Stimulated activated CD8-positive, alpha-beta memory T cell treated with anti-CD3 and anti-CD28 coated beads, Interleukin-4, amount 100 ng/mL, for 4 hours (primary cell): ENCODE measurements at places on chromosomes 3 and 15.

DNA sequence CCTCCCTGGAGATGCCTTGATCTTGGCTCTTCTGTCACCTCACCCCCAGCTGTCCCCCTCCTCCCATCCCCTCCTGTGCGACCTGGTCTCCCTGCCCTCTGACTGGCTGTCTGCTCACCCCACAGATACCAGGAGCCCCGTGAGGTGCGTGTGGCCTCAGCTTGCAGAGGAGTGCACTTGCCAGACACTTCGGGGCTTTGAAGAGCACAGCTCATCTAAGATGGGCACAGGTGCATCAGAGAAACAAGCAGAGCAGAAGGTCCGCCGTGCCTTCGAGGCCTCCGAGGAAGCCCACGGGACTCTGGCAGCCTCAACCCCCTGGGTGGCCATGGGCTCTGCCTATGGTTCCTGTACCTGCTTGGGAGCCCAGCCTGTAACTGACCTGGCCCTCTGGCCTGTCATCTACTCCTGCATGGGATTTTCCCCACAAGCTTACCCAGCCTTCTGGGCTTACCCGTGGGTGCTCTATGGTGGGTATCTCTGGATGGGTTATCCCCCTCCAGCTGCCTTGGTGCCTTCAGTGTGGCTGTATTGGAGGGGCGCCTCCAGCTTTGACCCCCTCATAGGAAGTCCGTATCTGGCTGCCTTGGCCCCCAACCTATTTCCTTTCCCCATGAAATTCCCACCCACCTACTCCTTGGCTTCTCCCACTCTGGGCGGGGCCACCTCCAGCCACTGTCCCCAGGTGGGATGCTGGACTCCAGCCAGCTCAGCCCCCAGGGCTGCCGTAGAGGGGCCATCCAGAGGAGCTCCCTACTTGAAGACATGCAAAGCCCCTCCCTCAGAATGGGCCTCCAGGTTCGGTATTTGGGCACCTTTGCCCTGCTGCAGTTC is 3.8 kb downstream of the PRR23E start:
- no peak for DNase-seq

DNA sequence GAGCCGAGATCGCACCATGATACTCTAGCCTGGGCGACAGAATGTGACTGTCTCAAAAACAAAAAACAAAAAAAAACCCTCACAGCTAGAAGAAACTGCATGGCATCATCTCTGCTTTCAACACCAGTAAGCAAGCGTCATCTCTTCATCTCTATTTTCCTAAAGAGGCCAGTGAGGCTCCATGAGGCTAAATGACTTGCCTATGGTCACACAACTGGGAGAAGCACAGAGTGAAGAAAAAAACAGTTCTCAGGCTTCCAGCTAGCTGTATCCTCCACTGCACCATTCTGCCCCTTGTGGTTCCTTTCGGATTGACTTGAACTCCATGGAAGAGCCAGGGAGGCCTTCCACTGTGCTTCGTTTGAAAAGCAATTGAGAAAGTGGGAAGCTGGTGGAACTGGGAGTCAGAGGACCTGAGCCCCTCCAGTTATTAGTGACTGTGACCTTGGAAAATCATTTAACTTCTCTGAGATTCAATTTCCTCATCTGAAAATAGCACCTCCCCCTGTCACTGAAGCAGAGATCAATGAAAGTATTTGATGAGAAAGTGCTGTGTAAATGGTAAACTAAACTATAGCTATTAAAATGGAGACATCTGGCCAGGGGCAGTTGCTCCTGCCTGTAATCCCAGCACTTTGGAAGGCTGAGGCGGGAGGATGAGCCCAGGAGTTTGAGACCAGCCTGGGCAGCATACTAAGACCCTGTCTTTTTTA is 32.1 kb upstream of the DENND4A start:
- no peak for DNase-seq

DNA sequence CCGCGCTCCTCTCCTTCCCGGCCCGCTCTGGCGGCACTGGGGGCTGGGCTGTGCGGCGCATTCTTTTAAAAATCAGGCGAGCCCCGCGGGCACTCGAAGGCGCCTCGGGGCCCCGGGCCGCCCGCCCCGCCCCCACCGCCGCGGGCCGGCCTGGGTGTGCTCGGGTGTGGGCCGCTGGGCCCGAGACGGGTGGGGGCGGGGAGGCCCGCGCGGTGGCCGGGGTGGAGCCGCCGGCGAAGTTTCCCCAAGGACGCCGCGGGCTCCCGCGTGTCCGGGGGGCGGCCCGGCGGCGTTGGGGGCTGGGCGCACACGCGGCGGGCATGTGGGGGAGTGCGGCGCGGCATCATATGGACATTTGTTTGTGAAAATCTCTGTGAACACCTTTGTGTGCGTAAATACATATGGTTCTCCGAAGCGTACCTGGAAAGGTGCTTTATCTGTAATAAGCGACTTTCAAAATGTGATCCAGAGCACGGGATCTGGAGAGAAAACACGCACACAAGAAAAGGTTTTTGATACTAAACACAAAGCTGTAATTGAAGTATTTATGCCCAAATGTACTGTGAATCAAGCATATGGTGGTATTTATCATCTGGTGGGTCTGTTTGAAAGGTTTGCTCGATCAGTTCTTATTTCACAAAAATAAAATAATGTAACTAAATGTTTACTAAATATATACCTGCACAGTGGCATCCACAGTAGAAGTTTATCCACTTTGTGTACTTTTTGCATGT is 612 bp upstream of the TBL1XR1 start:
- DNase-seq = peak; percentile 34

GRCh38 chr15:29541309-29541708 is 271.7 kb upstream of the NSMCE3 start:
- DNase-seq = no peak

DNA sequence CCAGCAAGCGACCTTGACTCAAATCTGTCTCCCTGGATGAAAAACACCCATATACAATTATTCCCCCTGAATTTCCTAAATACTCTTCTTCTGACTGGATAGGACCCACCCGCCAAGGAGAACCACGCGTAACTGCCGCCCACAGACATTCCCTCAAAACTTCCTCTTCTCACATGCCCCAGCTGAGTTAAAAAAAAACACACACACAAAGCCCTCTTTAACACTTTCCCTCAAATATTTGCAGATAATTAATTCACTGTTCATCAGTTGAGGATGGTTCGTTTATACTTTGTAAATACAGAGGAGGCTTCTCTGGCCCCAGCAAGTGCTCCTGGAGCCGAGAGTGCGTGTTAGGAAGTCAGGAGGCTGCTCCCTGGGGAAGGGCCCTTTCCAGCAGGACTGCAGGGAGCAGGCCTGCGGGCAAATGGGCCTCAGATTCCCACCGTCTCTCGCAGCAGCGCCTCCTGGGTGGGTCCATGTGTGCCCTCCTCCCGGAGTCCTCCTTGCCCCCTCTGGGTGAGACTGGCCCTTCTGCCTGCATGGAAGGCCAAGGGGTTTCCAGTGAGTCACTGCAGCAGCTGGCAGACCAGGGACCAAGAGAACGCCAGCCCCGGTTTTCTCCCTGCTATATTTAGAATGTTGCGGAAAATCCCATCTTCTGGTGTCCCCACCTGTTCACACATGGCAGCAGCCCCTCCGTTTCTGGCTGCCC is 46.8 kb downstream of the MGLL start:
- no peak for DNase-seq

GRCh38 chr15:73682600-73683090 is 1.5 kb upstream of the CD276 start:
- no peak for DNase-seq

DNA sequence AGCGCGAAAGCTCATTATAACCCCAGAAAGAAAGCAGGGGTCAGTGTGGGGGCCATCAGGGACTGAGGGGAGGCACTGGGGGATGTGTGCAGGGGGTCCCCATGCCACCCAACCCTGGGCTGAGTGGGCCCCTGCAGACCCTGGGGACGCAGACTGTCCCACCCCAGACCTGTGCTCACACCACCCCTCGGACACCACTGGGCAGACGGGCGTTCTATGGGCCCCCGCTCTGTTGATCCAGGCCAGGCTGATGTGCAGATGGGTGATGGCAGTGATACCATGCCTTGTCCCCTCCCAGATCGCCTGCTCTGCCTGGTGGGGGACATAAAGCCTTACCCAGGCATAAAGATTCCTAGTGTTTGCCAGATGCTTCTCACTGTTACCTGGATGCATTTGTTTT is 259.7 kb upstream of the TLE3 start:
- DNase-seq = no peak

DNA sequence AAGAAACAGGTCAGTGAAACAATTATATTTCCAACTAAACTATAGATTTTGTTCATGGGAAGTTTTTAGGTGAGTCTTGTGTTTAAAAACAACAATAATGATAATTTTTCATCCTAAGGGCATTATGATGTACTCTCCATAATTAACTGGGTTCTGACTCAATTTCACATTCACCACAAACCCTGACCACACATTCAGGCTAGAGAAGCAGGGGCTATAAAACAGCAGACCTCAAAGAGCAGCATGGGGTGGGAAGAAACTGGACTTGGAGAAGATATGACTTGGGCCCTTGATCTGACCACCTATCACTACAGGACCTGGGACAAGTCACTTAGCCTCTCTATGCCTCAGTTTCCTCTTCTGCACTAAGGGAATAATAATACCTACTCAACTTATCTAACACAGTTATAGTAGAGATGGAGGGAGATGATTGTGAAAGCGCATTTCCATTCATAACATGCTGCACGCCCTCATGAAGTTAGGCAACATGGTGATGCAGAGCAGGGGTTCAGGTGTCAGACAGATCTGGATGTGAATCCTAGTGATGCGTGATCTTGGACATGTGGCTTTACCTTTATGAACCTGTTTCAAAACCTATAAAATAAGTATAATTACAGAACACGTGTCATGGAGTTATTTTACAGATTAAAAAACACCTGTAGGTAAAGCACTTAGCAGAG is 63.0 kb upstream of the ACP3 start:
- DNase-seq = no peak

GRCh38 chr3:153051427-153052095 is 110.5 kb upstream of the RAP2B start:
- DNase-seq = no peak

- DNase-seq = no peak
Measured at GRCh38 chr15:47971637-47972036, 149.2 kb upstream of the SLC24A5 start.

DNA sequence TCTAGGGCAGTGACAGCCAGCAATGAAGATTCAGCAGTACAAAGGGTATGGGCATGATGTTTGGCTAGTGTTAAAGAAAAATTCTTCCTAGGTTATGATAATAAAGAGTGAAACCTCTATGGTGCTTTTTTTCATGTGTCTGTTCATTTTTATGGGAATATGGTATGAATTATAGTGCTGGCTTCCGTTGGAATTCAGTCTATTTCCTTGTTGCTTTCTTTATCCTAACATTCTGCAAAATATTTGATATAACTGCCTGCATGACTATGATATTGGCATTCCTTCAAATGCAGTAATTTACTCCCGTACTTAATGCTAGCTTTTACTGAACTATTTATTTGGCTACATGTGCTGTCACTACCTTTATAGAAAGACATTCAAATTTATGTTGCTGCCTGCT is 57.6 kb upstream of the ATP11B start:
- no peak for DNase-seq

GRCh38 chr15:89321521-89322410 is 12.9 kb downstream of the POLG start:
- DNase-seq = no peak

DNA sequence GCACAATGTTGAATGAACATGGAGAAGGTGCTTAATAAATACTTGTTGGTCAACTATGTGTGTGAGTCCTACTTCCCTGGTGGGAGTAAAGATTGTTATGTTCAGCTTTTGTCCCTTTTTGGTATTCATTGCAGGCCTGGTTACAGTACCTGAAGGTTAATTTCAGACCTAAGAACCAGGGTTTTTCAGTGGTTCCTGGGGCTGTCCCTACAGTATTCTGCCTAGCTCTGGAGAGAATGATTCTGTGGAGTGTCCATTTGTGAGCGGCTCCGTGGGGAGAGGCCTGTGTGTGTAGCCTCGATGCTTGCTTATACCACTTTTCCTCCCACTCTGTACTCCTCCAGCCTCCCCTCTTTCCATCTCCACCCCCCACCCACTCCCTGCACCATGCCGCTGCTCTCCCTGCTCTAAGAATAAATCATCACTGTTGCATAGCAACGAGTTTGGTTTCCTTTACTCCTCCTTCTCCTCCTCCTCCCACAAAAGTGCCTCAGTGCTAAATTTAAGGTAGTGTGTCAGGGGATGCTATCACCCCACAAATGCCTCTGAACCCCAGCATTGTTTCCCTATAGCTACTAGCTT is 150.6 kb upstream of the ROPN1 start:
- DNase-seq = no peak

- DNase-seq = no peak
Measured at GRCh38 chr15:25725758-25726157, 137.4 kb downstream of the ATP10A start.

GRCh38 chr3:112230033-112230432 is 64.0 kb downstream of the SLC9C1 start:
- DNase-seq = no peak
